ENCODE measurements at places on chromosomes 16 and 17.
A peak's percentile ranks its signal among the peaks of the same experiment; 100 is the strongest.

GRCh38 chr16:11405331-11406176 is 60.3 kb downstream of the RMI2 start:
- DNase-seq: peak; percentile 23

GRCh38 chr17:81514489-81514738 is 1.8 kb upstream of the ACTG1 start:
- DNase-seq: no peak

DNA sequence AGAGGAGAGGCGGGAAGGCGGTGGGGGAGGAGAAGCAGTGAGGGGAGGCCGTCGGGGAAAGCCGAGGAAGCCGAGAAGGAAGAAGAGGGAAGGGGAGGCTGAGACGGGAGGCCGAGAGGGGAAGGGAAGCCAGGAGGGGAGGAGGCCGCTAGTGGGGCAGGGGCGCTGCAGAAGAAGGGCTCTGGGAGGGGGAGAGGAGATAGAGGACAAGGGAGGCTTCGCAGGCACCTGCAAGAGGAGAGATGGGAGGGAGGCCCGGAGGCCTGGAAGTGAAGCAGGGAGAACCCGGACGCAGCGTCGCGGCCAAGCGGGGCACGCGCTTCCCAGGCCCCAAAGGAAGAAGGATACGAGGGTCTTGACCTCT is 2.3 kb downstream of the C17orf58 start:
- no peak for DNase-seq

GRCh38 chr17:17315142-17315821 is 12.1 kb downstream of the NT5M start:
- no peak for DNase-seq

GRCh38 chr16:6048017-6048416 is 950.4 kb upstream of the EEF2KMT start:
- DNase-seq: no peak

- no peak for DNase-seq
These were observed 41.7 kb downstream of the RMI2 start for GRCh38 chr16:11386791-11387546.

DNA sequence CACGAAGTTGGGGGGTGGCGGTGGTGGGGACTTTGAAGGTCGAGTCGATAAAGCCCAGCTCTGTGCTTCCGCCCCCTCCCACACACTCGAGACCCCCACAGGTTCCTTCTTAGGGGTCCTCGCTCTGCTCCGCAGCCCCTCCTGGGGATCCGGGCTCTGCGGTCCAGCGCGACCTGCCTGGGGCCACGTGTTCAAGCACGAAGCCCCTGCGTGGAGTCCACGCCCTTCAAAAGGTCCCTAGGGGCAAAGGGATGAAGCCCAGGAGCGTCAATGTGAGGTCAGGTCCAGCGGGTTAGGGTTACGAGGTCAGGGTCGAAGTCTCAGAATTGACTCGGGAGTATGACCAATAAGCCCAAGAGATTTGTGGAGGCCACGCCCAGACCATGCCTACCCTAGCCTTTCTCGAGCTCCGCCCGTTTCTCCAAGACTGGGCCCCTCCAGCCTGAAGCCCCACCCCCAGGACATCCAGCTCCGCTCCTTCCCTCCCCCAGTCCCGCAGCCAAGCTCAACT is 786 bp upstream of the CACNA1G start:
- DNase-seq: no peak

DNA sequence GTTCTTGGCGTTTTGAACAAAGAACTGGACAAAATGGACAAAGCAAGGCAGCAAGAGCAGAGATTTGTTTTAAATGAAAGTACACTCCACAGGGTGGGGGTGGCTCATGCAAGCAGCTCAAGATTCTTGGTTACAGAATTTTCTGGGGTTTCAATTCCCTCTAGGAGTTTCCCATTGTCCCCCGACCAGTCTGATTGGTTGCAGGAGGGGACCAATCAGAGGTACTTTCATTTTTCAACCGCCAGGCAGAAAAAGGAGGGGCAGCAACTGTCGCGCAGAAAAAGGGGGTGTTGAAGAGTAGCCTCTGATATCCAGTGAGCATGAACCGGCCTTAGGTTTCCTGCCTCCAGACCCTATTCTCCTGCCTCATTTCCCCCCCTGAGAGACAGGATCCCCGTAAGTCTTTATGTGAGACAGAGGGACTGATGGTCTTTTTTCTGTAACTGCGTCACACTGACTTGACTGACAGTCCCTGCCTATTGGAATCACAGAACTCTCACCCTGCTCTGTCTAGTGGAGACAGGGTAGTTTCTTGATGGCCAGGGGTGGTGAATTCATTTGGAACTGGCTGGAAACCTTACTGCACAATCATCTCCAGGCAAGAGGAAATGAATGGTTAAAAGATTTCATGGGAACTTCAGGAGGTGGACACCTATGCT is 59.4 kb upstream of the ALOX12 start:
- no peak for DNase-seq

GRCh38 chr17:32907583-32907982 is 20.4 kb upstream of the TMEM98 start:
- DNase-seq: no peak

DNA sequence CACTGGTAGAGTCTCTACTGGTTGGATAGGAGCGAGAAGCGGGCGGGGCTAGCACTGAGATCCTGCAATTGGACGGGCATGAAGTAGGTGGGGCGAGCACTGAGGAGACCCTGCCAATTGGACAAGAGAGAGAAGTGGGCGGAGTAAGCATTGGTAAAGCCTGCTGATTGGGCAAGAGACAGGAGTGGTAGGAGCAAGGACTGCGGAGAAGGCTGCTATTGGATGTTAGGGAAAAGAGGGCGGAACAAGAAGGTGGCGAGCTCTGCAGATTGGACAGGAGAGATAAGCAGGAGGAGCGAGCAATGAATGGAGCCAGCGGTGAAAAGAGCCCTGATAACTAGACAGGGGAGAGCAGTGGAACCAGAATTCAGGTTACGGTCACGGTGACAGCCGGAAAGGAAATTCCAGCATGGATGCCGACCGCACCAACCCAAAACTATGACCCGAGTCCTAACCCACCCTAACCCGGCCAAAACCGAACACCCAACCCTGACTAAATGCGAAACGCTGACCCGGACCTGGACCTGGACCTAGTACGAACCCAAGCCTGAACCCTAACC is 4.8 kb downstream of the SCGB1C2 start:
- DNase-seq: no peak

- DNase-seq: no peak
These were observed 38.0 kb upstream of the FOXF1 start for GRCh38 chr16:86472366-86472765.

DNA sequence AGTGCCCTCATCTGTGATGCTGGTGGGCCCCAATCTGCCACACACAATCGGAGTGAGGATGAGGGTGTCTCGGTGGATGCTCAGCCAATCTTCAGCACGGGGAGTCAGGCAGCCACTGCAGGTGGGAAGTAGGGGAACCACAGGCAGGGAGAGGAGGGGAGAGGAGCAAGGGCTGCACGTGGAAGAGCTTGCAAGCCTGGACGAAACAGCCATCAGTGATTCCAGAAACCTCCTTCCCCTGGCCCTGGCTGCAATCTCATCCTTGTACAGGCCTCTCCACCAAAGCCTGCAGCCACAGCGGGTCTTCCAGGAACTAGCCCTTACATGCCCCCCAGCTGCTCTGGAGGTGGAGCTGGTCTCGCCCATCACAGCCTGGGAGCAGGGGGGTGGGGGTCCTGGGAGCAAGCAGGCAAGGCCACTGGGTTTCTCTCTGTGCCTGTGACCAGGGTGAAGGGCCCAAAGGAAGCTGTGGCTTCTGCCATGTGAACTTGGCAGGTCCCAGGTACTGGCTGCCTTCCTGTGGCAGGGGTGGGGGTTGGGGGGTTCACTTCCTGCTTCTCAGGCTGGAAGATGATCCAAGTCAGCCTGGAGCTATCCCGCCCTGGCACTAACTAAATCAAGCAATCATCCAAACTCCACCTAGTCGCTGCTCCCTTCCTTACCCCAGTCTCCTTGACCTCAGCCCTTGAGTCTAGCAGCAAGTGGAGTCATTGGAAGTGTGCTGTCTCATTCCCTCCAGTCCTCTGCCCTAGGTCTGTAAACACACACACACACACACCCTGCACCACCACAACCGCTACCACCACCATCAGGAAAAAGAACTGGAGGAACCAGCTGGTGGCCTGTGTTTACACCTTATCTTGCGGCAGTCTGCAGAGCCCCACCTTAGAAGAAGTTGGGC is 29.4 kb upstream of the MLKL start:
- no peak for DNase-seq

- DNase-seq: no peak
These were observed 116.6 kb upstream of the TNRC6C start for GRCh38 chr17:77841742-77842527.

- no peak for DNase-seq
These were observed 440 bp downstream of the NPRL3 start for GRCh38 chr16:138049-138417.

- no peak for DNase-seq
These were observed 4.8 kb downstream of the SPATA2L start for GRCh38 chr16:89696670-89697128.
